ENCODE measurements at places on chromosomes 13 and 19.

GRCh38 chr13:23020246-23020843 is 160.4 kb upstream of the SGCG start:
- DNase-seq, result peak; percentile 41

DNA sequence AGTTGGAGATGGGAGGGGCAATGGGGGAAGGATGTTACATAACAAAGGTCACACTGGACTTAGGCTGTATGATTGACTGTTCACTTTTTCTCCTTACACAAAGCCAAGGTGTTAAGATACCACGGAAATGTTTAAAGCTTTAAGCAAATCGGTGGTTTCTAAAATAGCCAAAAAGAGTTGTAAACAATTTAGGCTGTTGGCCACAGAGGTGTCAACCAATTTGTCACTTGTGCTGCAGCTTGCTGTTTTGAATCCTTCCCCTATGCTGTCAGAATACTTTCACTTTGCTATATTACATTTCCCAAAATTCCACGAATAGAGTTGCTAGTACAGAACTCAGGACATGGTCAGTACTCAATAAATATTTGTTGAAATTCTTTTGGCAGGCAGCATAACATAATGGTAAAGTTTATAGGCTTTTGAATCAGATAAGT is 149.3 kb downstream of the VWA8 start:
- DNase-seq, result no peak

DNA sequence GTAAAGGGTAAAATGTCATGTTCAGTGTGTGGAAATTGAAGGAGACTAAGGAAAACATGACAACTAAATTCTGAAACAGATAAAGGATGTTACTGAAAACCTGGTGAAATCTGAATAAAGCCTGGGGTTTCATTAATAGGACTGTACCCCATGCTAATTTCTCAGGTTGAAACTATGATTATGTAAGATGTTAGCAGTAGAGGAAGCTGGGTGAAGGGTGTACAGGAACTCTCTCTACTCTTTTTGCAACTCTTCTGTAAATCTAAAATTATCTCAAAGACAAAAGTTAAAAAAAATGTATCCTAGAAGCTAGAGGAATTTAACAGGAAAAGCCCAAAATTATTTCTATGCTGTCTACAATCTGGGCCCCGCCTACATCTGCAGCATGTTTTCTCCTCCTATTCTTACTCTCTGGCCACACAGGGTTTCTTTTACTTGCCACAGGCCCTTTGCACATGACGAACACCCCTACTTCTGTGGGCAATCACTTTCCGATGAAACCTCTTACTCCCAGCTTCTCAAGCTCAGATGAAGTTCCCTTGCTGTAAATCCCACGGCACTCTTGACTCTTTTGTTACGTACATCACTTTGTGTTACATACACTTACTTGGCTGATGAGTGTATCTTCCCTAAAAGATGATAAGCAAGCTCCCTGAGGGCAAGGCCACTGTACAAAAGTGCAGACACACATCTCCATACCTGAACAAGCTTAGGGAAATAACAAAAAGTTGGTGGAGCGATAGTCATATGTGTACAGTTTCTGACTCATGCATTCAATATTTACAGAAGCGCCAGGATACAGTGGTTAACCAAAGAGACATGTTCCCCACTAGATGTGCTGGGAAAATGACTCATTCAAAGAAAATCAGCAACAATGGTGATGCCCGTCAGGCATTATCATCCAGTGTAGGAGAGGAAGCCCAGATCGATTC is 32.6 kb downstream of the RUBCNL start:
- no peak for DNase-seq

- no peak for DNase-seq
Observed at GRCh38 chr13:111129465-111130115, 14.5 kb downstream of the ARHGEF7 start.

- DNase-seq, result no peak
Observed at GRCh38 chr19:55433292-55433691, 9.8 kb downstream of the SHISA7 start.

DNA sequence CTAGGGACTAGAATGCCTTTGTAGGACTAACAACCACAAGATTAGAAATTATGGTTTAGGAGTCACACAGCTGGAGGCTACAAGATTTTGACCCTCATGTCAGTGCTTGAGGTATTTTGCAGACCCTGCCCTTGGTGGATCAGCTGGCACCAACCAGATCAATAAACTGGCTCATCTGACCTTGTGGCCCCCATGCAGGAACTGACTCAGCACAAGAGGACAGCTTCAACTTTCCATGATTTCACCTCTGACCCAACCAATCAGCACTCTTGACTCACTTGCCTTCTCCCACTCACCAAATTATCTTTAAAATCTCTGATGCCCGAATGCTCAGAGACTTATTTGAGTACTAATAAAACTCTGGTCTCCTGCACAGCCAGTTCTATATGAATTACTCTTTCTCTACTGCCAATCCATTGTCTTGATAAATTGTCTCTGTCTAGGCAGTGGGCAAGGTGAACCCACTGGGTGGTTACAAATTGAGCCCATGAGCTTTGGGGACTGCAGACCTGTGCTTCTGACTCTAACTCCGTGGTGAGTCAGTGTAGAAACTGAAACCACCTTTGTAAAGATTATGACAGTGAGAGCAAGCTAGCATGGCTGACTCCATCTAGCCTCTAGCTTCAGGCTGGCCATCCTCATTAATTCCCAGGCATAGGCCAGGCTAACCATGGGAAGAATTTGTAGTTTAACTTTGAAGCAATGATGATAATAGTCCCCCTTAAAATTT is 33.9 kb upstream of the CEACAM8 start:
- DNase-seq, result no peak

GRCh38 chr13:101115762-101116171 is 300.5 kb downstream of the NALCN start:
- no peak for DNase-seq

DNA sequence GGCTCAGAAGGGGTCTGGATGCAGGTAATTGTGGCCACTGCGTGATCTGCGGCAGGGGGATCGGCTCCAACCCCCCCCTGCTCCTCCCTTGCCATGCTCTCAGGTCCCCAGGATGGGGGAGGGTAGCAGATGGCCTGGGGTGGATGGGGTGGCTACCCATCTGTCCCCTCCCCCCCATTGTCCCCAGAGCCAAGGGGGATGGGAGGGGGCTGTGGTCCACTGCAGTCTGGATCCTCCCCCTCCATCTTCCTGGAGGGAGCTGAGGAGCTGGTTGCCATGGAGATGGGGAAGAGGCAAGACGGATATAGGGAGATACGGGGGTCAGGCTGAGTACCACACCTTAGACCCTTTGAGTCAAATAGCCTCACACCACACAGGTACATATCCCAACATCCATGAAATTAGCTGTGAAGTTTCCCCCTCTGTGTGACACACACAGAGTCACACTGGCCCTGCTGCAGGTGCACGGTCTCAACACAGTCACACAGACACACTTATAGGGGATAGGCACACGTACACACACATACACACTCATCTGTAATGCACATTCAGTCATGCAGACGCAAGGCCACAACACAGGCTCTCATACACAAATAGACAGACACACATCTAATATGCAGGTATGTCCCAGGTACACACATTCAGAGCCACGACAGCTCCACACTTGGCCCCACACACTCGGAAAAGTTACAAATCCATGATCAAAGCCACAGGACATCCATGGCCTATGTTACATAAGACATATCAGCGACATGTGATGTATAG is 1.8 kb upstream of the NOVA2 start:
- no peak for DNase-seq

DNA sequence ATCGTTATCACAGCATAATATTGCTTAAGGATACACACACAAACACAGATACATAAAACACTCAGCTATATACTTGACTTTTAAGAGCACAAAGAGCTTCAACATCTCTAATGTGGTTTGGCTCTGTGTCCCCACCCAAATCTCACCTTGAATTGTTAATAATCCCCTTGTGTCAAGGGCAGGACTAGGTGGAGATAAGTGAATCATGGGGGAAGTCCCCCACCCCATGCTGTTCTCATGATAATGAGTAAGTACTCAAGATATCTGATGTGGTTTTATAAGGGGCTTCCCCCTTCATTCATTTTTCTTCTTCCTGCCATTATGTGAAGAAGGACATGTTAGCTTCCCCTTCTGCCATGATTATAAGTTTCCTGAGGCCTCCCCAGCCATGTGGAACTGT is 481.4 kb downstream of the PCDH9 start:
- DNase-seq, result no peak

All from NCI-H1092 (cell line).